ENCODE measurements at places on chromosomes 11 and 22.

- no peak for DNase-seq
Observed at GRCh38 chr11:60378354-60378753, at the start of gene MS4A7. TSS of gene MS4A7 (plus strand) at chr11:60378532. CDS start at chr11:60383142, 4,610 bp downstream.

GRCh38 chr11:117921456-117921855 lies 7.7 kb downstream of the TMPRSS13 start:
- DNase-seq = no peak

DNA sequence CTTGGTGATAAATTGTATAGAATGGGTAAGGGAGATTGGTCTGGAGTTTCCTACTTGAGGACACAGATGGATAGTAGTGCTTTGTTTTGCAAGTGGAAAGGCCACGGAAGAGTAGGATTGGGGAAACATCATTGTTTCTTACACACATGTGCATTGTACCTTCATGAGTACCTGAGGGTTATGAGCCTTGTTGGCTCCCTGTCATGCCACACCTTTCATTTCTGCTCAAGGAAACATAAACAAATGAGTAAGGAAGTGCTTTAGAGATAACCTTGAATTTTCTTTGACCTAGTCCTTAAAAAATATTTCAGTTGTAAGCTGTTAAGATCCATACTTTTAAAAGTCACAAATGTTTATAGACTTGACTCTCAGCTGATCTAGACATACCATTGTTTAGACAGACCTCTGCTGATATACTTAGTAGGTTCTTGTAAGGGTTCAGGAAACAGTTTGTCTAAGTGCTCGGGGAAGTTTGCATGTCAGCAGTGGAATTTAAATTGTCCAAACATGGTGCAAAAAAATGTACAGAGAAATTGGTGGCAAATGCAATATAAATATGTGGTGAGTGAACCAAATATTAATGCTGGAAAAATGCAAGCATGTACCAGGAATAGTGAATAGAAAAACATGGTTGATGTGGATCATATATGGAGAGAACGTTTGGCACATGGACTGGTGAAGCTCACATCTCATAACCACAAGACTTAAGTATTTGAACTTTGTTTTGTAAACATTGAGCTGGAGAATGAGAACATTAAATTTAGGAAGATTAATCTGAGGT lies 40.9 kb downstream of the GAS2 start:
- no peak for DNase-seq

DNA sequence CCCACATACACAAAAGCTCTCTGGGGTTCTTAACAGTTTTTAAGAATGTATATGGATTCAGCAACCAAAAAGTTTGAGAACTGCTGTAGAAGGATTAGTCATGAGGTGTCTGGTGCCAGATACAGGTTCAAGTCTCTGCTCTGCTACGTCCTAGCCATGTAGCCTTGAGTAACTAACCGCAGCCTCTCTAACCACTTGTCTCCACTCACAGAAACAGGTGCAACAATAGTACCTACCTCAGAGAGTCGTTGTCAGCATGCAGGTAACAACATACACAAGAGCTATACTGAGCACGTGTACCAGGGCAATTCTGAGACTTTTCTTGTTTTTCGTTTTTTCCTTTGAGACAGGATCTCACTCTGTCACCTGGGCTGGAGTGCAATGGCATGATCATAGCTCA lies 26.9 kb downstream of the CBX7 start:
- DNase-seq = no peak

- no peak for DNase-seq
Observed at GRCh38 chr11:75272391-75272790, 31.8 kb downstream of the TPBGL start.

GRCh38 chr11:16468735-16469453 lies 112.5 kb upstream of the SOX6 start:
- DNase-seq = no peak

GRCh38 chr22:45548991-45549761 lies 46.5 kb downstream of the FBLN1 start:
- DNase-seq = no peak

DNA sequence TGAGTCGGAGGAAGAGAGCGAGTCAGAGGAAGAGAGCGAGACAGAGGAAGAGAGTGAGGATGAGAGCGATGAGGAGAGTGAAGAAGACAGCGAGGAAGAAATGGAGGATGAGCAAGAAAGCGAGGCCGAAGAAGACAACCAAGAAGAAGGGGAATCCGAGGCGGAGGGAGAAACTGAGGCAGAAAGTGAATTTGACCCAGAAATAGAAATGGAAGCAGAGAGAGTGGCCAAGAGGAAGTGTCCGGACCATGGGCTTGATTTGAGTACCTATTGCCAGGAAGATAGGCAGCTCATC lies 780 bp downstream of the TRIM44 start:
- DNase-seq = no peak

All from activated T-cell treated with anti-CD3 and anti-CD28 coated beads for 24 hours (primary cell).